ENCODE measurements at places on chromosomes 12 and 14. TPM values are rescaled to one million over a fixed set of nuclear protein-coding genes. Genes with fewer than 3 reads are reported as not detected.

Gene MYF5
- not detected for total RNA-seq

Gene OR4N5
- not detected for total RNA-seq

Gene TSHR
- total RNA-seq, result not detected

Gene FGD4
- total RNA-seq, result 49.8 TPM

Gene SLC25A47
- total RNA-seq, result not detected

Gene GZMB
- 4.4 TPM for total RNA-seq

Gene VRTN
- not detected for total RNA-seq

Gene CIDEB
- total RNA-seq, result 34.4 TPM

Gene ANKS1B
- total RNA-seq, result 14.2 TPM

All from esophagus squamous epithelium (tissue), 5 donors.